ENCODE measurements at places on chromosomes 12 and 14.

DNA sequence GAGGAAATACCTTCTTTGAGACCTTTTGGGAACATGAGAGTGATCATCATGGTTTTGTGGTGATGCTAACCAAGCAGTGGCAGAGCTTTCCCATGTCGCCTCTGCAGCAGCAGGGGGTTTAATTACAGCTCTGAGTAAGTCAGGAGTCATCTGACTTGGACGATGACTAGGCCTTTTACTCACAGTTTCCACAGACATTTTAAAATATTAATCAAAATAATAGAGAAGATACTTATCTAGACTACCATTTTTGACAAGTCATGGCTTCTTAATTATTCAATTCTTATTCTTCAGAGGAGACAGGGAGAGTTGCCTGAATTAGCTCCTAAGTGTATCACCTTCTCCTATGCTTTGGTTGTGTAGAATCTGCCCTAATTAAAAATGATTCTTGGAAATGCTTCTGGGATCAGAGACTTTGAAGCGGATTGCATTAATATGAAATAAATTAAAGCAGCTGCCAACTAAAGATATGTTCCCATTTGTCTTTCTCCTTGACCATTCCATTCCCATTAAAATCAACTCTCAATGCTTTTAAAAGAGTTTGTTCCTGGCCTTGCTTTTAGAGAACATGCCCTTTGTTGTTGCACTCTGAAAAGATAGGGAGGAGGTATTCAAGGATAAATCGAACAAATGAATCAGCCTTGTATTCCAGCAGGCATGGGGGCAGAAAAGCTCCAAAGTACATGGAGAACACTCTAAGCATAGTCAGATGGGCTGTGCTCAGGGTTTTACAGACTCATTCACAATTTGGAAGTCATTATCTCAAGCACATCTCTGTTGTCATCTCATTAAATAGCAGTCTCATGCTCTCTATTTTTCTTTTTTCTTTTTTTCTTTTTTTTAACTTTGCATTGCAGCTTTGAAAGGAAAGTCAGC lies 7.7 kb upstream of the IFNG-AS1 start:
- DNase-seq, result no peak

DNA sequence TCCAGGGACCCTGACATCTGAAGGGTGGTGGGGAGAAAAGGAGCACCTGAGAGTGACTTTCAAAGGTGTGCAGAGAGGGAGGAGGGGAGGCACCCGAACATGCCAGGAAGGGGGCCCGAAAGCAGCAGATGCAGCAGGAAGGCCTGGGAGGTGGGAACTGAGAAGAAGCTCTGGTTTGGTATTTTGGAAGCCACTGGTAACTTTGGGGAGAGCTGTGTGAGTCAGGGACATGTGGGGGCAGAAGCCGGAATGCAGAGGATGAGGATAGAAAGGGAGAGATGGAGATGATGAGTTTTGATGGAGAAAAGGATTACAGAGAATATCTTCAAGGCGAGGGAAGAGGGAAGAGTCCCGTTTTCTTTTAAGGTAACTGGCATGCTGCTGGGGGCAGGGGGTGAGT lies 50.1 kb downstream of the NRXN3 start:
- no peak for DNase-seq

- DNase-seq, result no peak
These were observed 26.8 kb downstream of the AMN start for GRCh38 chr14:102949062-102949800.

GRCh38 chr14:33910435-33910834 lies 40.4 kb downstream of the EGLN3 start:
- no peak for DNase-seq

- DNase-seq, result no peak
These were observed 153.6 kb downstream of the ATP23 start for GRCh38 chr12:58095002-58095401.

GRCh38 chr12:94207849-94208621 lies 59.7 kb downstream of the PLXNC1 start:
- DNase-seq, result no peak

- peak; percentile 39 for DNase-seq
These were observed 57.9 kb downstream of the TRPV4 start for GRCh38 chr12:109775172-109775881.

DNA sequence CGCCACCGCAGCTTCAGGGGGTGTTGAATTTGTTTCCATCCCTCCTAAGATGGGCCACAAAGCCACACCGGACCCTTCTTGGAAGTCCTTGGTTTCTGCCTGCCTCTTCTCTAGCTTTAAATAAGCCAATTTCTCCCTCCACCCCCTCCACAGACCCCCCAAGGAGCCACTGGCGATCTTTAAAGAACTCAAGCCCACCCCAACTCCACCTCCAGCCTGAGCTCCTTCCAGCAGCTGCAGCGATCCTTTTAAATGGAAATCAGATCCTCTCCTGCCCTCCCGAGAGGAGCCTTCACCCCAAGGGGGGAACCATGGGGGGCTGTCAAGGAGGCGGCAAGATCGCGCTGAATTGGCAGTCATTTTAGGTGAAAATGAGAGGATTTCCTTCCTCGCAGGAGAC lies 133.1 kb downstream of the NCOR2 start:
- DNase-seq, result no peak

- DNase-seq, result no peak
These were observed 54.3 kb downstream of the DRAM1 start for GRCh38 chr12:101931498-101932326.

DNA sequence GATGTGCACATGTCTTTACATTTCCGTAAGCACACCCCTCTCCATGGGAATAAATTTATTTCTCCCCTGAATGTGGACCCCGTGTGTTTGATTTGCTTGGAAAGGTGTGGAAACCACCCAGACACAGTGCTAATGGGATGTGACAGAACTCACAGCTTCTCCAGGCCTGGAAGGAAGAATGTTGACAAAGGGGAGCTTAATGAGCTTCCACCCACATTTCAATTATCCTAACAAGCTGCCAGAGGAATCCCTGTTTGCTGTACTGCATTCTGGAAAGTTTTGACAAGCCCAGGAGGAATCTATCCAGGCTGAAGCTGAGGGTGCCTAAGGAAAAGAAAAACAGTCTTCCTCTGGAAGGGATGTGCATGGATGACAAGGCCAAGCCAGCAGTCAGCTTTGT lies 51.2 kb upstream of the CCDC60 start:
- no peak for DNase-seq

- no peak for DNase-seq
These were observed 118.9 kb downstream of the GPR135 start for GRCh38 chr14:59346329-59346728.

DNA sequence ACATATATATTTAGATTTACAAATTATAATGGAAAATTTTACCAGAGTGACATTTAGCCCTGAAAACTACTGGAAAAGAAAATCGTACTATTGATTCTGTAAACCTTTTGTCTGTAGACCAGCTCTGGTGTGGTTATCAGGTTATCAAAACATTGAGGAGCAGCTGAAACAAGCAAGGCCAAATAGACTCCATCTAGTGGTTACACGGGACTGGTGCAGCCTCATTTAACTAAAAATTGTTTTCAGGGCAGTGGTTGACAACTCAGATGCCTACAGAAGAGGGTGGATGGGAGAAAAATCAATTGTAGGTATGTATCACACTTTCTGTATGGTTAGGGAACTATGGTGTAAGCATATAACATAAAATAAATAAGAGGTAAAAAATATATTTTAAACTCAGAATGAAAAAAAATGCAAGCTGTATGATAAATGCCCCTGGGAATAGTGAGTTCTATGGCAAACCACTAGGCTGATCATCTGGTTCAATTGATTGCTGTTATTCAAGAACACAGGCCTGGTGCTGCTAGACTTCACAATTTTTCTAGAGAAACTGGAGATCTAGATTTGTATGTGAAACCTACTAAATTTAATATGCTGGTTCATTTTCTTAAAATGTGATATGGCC lies 51.2 kb downstream of the ACSS3 start:
- peak; percentile 79 for DNase-seq

DNA sequence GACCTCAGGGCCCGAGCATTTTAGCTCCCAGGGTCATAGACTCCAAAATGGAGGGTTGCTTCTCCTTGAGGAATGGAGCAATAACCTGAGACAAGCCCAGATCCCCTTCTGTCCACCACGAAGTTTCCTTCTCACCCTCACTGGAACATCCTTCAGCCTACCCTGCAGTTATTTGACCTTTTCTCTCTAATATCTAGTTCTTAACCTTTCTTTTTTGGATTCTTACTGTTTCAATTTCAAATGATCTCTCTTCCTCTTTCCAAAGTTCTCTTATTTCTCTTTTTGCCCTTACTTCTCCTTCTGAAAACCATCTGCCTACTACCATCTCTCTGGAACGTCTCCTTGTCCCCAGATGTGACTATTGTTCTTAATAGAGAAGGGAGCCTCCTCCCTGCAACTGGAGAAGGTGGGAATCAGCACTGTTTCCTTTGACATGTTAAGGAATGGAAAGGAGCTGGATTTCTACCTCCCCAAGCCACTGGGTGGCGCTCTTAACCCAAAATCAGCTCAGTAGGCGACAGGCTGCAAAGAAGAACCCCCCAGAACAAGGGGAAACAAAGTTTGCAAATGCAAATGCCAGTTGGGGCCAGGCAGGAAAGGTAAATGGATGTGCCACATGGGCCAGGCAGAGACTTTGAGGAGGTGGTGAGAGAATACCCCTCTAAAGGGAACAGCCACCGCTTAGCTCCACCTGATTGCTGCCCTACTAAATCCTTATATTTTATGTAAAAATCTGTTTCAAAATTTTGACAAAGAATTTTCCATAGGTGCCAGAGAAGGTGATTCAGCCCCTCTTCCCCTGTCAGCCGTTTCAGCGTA lies 22.4 kb upstream of the PDE1B start:
- peak; percentile 3 for DNase-seq

DNA sequence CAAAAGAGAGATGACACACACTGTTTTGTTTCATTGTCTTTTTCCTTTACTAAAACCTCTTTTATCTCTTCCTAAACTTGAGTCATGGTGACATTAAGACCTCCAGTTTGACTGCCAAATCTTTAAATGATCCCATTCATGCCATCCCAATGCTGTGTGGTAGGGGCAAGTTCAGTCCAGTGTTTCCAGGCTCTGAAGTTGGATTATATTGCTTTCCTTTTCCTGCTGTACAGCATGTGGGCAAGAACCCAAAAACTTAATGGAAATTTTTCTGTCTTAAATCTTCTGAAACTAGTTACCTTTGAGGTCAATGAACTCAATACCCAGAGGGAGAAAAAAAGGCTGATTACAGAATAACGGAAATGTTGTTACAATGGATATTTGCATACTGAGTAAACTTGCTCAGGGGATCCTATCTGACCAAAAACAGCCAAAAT lies 187.1 kb upstream of the FAR2 start:
- no peak for DNase-seq

- DNase-seq, result no peak
These were observed 141.6 kb upstream of the AVPR1A start for GRCh38 chr12:63292471-63293221.

GRCh38 chr14:105888151-105888550 lies 361.8 kb downstream of the TMEM121 start:
- no peak for DNase-seq

- peak; percentile 71 for DNase-seq
These were observed 53.1 kb downstream of the SIX6 start for GRCh38 chr14:60561845-60562746.

- DNase-seq, result no peak
These were observed 155.7 kb downstream of the DPF3 start for GRCh38 chr14:72738161-72738611.

- DNase-seq, result no peak
These were observed 17.7 kb downstream of the SBNO1 start for GRCh38 chr12:123346946-123347345.

GRCh38 chr14:54220704-54221431 lies 175.9 kb upstream of the CDKN3 start:
- DNase-seq, result no peak

DNA sequence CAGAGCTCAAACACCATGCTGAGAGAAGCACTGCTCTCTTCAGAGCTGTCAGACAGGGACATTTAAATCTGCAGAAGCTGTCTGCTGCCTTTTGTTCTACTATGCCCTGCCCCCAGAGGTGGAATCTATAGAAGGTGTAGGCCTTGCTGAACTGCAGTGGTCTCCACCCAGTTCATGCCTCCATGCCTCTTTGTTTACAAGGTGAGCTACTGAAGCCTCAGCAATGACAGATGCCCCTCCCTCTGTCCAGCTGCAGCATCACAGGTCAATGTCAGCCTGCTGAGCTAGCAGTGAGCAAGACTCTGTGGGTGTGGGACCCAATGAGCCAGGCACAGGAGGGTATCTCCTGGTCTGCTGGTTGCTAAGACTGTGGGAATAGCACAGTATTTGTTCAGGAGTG lies 25.4 kb upstream of the CCDC198 start:
- DNase-seq, result no peak

DNA sequence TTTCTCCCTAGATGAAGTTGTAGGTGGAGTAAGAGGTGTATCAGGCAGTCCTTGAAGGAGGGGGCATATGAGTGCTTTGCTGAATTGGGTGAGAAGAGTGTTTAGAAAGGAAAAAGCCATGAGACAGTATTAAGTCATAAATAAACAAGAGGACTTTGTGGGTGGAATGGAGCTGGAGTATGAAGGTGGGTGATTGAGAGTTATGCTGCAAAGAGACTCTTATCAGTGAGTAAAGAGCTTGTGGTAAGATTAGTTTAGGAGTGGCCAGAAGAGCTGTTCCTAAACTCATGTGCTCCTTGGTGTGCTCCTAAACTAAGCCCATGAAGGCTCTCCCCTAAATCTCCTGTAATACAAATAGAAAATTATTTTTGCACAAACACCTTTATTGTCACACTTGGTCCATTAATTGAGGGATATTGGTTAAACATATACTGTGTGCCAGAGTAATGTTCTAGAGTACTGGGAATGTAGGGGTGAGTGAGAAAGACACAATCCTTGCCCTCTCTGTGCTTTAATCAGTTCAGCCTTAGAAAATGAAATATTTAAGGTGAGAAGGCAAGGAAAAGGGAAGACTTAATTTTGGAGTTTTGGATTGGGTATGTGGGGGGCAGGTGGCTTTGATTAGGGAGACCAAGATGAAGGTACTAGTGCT lies 9.8 kb downstream of the CHPT1 start:
- no peak for DNase-seq

DNA sequence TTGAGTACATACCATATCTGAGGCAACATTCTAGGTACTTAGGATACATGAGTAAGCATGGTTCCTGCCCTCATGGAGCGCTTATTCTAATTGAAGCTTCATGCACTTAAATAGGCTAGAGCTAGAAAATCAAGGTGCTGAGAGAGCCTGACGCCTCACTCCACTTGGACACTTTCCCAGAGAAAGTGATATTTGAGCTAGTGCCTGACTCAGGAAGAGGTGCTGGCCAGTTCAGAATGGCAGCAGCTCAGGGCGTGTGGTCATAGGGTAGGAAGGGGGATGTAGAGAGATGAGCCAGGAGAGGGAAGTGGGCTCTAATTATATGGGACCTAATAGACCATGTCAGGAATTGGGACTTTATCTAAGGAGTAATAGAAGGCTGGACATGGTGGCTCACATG lies 33.3 kb downstream of the TULP3 start:
- no peak for DNase-seq

GRCh38 chr12:3097186-3097804 lies 20.1 kb downstream of the TSPAN9 start:
- DNase-seq, result peak; percentile 58

DNA sequence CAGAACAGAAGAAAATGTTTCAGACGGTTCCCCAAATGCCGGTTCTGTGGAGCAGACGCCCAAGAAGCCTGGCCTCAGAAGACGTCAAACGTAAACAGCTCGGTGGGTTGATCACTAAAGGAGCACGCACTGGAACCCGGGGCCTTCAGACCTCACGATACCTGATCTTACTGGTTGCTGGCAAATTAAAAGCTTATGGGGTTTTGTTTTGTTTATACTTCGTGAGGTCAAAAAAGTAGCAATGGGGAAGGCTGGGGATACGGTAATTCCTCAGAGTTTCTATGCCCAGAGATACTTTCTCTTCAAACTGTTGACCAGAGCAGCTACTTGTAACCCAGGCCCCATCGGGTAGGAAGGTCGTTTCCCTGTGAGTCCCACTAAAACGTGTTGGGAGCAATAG lies 1.7 kb downstream of the CDKN1B start:
- DNase-seq, result peak; percentile 59

Data from NCI-H1105 treated with DMSO at 0.1 percent for 48 hours (cell line).